ENCODE measurements at places on chromosomes 3 and 15.
A peak's percentile ranks its signal among the peaks of the same experiment; 100 is the strongest.

GRCh38 chr15:37096558-37097143 lies 3.7 kb downstream of the MEIS2 start:
- peak overlapping the region; percentile 87 for H3K27ac ChIP-seq
- H3K4me3 ChIP-seq: peak overlapping the region; percentile 73
- DNase-seq: no peak
- peaks cover 13% of the 10 kb centered on the region for H3K36me3 ChIP-seq

- no peak overlapping the region for H3K4me3 ChIP-seq
- H3K36me3 ChIP-seq: no peaks in the 10 kb centered on the region
Observed at GRCh38 chr3:177597311-177598096, 400.2 kb upstream of the TBL1XR1 start.

DNA sequence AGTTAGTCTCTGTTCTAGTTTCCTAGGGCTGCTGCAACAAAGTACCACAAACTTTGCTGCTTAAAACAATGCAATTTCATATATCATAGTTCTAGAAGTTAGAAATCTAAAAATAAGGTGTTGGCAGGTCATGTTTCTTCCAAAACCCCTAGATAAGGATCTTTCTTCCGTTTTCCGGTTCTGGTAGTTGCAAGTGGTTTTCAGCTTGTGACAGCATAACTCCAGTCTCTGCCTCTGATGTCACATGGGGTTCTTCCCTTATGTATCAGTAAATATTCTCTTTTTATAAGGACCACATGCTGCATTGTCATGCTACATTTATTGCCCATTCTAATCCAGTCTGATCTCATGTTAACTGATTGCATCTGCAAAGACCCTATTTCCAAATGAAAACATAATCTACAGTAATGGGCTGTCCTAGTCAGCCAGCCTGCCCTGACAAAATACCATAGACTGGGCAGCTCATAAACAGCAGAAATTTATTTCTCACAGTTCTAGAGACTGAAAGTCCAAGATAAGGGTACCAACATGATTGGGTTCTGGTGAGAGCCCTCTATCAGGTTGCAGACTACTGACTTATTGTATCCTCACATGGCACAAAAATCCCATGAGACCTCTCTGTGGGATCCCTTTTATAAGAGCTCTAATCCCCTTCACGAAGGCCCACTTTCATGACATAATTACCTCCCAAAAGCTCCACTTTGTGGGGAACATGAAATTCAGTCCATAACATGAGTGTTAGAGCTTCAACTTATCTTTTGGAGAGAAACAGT lies 642.0 kb upstream of the NAALADL2 start:
- no peaks in the 10 kb centered on the region for H3K36me3 ChIP-seq
- H3K27me3 ChIP-seq: no peaks in the 10 kb centered on the region
- DNase-seq: no peak

DNA sequence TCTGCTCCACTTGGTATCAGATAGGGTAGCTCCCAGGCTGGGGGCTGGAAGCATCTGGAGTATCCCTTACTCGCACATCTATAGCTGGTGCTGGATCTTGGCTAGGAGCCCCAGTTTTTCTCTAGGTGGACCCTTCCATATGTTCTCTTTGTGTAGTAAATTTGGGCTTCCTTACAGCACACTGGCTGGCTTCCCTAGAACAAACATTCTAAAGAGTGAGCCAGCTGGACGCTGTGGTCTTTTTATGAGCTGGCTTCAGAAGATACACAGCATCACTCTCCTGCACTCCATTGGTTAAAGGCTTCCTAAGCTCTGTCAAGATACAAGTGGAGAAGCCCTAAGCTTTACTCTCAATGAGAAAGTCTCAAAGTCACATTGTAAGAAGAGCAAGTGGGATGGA lies 322.1 kb downstream of the WDR72 start:
- H3K36me3 ChIP-seq: no peaks in the 10 kb centered on the region
- no peak overlapping the region for H3K4me3 ChIP-seq
- DNase-seq: no peak
- no peaks in the 10 kb centered on the region for H3K27me3 ChIP-seq

DNA sequence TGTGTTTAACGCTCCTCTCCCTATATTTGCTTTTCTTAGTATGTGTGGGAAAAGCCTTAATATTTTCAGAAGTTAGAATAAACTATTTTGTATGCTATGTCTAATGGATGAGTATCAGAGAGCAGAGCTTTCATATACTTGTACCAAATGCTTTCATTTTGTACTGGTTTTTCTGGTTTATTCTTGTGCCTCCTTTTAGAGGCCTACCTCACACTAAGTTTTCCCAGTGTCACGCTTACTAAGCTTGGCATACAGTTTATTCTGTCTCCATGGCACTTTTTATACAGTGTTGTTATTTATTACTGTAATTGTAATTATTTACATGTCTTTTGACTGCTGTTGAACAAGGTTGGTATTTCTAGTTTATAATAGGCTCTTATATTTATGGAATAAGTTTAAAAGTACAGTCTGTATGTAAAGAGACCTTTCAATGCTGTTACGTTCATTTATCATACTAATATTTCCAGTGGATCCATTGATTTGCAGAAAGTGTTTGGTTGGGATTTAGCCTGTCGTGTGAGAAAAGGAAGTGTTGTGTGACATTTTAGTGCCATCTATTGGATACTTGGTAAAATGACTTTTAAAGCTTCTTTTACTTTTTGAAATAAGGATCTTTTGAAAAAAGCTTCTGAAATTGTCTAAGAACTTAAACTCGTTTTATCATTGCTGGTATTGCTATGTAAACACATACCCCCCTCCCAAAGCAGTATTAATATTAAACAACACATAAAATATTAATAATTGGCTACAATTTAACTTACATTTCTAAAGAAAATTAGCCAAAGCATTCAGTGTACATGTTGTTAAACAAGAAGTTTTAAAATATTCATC lies 5.2 kb upstream of the EBLN2 start:
- peaks cover 5% of the 10 kb centered on the region for H3K4me1 ChIP-seq
- H3K27me3 ChIP-seq: no peaks in the 10 kb centered on the region
- H3K27ac ChIP-seq: no peak overlapping the region
- no peaks in the 10 kb centered on the region for H3K36me3 ChIP-seq
- no peak for DNase-seq

GRCh38 chr3:88203642-88204055 lies 53.9 kb downstream of the C3orf38 start:
- H3K4me1 ChIP-seq: no peaks in the 10 kb centered on the region
- H3K4me3 ChIP-seq: no peak overlapping the region
- DNase-seq: peak; percentile 62
- H3K27me3 ChIP-seq: no peaks in the 10 kb centered on the region
- H3K27ac ChIP-seq: no peak overlapping the region

All from adrenal gland (tissue), 19 donors.